ENCODE measurements at places on chromosomes 7 and 10. TPM values are rescaled to one million over a fixed set of nuclear protein-coding genes. Genes with fewer than 3 reads are reported as not detected.

MRPS16 gene
- total RNA-seq: 97.5 TPM

DNA sequence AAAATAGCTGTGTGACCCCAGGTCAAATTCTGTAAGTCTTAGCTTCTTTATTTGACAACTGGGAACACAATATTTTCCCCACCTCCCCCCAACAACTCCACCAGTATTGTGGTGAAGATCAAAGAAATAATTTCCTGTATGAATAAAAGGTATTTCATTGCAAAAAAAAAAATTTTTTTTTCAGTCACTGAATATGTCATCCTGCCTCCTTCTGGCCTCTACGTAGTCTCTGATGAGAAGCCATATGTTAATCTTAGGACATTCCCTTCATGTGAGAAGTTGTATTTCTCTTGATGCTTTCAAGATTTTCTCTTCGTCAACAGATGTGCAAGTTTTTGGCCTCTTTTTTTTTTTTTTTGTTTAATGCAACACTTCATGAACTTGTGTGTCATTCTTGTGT, 33.0 kb downstream of the ZNF33A start:
- peaks cover 75% of the 10 kb centered on the region for H3K36me3 ChIP-seq
- H3K4me1 ChIP-seq: peaks cover 27% of the 10 kb centered on the region
- no peaks in the 10 kb centered on the region for H3K27me3 ChIP-seq
- DNase-seq: no peak
- no peak overlapping the region for H3K4me3 ChIP-seq

DNA sequence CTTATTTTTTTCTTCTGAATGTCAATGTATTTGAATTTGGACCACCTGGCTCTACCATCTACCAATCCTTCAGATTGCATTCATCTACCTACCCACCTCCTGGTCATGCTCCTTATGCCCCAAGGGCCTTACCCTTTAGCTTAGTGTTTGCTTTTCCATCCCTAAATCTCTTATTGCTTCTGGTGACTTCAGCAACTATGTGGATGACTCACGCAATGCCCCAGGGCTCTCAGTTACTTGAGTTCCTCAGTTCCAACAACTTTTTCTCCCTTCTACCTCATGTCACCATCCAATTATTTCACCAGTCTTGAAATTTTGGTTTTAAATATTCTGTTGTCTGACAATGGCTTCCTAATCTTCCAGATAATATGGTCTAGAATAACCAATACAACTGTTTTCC, 118.9 kb downstream of the CFAP58 start:
- no peak overlapping the region for H3K27ac ChIP-seq
- H3K27me3 ChIP-seq: peaks cover 12% of the 10 kb centered on the region
- H3K4me3 ChIP-seq: no peak overlapping the region
- H3K4me1 ChIP-seq: no peaks in the 10 kb centered on the region
- DNase-seq: no peak

- no peaks in the 10 kb centered on the region for H3K4me1 ChIP-seq
- no peak for DNase-seq
- no peak overlapping the region for H3K4me3 ChIP-seq
- no peaks in the 10 kb centered on the region for H3K27me3 ChIP-seq
Measured at GRCh38 chr7:82131215-82131614, 312.4 kb downstream of the CACNA2D1 start.

GRCh38 chr7:80593869-80594586, 44.4 kb upstream of the CD36 start:
- H3K4me1 ChIP-seq: no peaks in the 10 kb centered on the region
- DNase-seq: no peak
- no peak overlapping the region for H3K27ac ChIP-seq
- no peaks in the 10 kb centered on the region for H3K27me3 ChIP-seq

Measured in activated CD8-positive, alpha-beta T cell treated with anti-CD3 and anti-CD28 coated beads, Interleukin-2, amount 10 ng/mL, durations not matched to agents 7 days and 5 days (primary cell).